Stimulated activated CD4-positive, alpha-beta T cell treated with anti-CD3 and anti-CD28 coated beads, Interleukin-12 subunit alpha, Interleukin-12 subunit beta, amount 100 ng/mL, for 4 hours (primary cell): ENCODE measurements at places on chromosomes 3 and 15.

GRCh38 chr3:21909096-21909495 lies 158.1 kb upstream of the ZNF385D start:
- DNase-seq = no peak

GRCh38 chr3:138452436-138452835 lies 18.0 kb downstream of the ESYT3 start:
- no peak for DNase-seq

DNA sequence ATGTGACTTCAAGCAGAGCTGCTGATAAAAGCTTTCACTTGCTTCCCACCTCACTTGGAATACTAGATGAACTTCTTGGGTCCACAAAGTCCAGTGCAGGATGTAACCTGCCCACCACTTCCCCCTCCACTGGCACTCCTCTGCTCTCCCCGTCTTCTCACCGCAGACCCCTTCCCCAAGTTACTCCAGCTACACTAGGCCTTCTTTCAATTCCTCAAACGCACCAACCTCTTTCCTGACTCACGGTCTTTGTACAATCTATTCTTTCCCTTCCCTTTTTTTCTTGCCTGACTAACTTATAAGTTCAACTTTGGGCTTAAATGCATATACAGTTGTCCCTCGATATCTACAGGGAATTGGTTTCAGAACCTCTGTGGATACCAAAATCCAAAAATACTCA lies 5.2 kb upstream of the ATP13A3 start:
- DNase-seq = no peak

- DNase-seq = no peak
Measured at GRCh38 chr3:173869766-173870165, 472.2 kb downstream of the NLGN1 start.

DNA sequence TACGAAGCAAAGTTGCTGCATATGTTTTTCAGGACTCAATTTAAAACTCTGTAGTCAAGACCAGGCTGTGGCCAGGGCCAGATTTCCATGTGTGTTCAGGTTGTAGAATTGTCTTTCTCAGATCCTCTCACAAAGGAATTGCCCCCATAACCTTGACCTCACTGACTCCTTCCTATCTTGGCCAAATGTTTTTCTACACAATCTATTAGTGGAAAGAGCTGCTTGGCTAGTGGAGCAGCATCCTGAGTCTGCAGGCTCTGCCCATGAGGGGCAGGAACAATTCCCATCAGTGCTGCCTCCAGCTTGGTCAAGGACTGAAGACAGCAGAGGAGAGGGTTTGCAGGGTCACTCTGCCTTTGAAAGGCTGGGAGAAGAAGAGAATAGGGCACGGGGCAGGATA lies 6.9 kb upstream of the TBC1D21 start:
- DNase-seq = no peak

GRCh38 chr15:40339621-40339945 lies 1.2 kb downstream of the CCDC9B start:
- DNase-seq = no peak
